ENCODE measurements at places on chromosomes 12 and 14.

DNA sequence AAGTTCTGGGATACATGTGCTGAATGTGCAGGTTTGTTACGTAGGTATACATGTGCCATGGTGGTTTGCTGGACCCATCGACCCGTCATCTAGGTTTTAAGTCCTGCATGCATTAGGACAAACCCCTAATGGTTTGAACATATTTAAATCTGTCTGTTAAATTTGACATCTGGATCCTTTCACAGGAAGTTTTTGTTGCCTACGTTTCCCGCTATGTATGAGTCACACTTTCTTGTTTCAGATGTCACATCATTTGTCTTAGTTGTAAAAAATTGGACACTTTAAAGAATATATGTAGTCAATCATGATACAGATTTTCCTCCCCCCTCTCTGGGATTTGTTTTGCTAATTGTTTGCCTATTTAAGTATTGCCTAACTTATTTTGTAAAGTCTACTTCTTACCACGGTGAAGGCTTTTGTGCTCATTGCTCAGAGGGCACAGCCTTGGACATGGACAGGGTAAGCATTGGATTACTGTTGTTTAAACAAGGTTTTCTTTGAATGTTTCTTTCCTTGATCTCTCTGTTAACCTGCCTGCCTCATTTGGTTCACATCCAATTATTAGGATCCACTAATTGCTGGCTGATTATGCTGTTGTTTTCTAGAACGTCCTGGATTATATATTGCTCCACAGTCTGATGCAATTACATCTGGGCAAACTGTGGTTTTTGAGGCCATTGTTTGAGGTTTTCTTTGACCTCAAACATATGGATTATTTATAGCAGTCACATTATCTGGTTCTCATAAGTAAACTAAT is 1441.4 kb downstream of the AACS start:
- DNase-seq, result no peak

DNA sequence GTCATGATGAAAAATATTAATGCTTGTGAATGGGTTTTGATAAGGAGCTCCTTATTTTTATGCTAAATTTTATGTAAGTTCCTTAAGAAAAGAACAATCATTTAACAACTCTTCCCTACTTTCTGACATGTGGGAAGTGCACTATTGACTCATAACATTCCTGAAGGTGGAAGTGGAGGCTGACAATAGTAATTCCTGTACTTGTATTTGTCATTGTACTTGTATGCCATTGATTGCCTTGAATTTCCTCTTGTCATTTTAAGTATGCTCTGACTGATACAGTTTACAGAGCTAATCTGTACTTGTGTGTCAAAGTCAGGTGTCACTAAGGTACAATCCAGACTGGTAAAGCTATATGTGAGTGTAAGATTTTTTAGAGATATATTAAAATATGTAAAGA is 440.0 kb downstream of the SLC16A7 start:
- DNase-seq, result no peak

- no peak for DNase-seq
Measured at GRCh38 chr14:23187925-23188324, 4.5 kb upstream of the SLC7A8 start.

- DNase-seq, result no peak
Measured at GRCh38 chr12:108255252-108255602, 83.9 kb downstream of the CMKLR1 start.

DNA sequence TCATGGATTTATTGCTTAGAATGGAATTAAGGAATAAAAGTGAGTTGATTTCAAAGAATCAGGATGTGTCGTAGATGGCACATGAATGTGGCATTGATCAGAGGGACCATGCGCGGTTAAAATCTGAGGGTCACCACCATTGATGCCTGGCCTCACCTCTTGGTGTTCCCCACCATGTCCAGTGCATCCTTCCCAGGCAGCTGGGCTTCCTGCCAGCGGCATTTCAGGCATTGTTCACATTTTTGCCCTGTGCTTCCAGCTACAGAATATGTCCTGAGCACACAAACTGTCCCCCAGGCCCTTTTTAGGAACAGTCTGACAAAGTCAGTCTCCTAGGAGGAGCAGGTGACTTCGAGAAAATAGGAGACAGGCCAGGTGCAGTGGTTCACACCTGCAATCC is 42.0 kb upstream of the TSPAN9 start:
- DNase-seq, result no peak

DNA sequence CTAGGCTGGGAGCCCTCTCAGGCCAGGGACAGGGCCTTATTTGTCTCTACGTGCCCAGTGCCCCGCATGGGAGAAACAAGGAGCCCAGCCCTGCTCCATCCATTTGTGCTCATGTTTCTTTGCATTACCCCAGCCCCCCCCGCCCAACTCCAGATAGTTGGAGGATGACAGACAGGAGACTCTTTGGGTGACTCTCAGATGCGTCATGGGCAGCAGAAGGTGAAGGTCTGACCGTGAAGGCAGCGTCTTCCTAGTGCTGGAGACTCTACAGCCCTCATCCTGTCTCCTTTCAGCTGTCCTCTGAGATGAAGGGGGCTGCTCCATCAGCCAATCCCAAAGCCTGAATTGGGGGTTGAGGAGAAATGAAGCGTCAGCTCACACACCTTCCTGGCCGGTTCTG is 283 bp upstream of the PSMB11 start:
- DNase-seq, result no peak

DNA sequence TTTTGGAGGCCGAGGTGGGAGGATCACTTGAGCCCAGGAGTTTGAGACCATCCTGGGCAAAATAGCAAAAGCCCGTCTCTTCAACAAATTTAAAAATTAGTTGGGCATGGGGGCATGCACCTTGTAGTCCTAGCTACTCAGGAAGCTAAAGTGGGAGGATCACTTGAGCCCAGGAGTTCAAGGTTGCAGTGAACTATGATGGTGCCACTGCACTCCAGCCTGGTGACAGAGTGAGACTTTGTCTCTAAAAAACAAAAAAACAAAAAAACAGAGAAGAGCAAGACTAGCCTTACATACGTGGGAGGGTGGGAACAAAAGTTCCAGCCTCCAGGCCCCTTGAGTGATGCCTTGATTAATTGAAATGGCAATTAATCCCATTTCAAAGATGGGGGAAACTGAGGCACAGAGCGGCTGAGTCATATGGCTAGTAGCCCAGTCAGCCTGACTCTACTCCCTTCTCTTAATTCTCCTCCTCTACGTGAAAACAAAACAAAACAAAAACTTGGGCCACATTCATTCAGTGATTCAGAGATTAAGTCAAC is 3.3 kb upstream of the FAM222A start:
- no peak for DNase-seq

DNA sequence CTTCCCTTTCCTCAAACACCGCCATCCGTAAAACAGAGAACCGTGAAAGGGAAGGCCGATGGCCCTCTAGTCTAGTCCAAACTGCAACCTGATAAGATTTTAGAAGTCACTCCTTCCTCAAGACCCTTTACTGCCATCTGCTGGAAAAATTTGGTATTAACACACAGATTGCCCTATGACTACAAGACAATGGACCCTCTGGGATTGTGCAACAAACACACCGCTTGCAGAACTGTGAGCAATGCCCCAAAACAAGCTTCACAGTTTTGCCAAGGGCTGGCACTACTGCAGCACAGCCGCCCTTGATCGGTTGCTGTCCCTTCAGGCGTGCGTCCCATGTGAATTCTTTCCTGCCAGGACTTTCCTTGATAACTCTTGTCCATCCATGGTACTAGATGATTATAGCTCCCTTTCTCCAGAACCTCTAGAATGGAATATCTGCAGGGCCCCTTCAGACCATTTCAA is 23.1 kb downstream of the LLPH start:
- peak; percentile 84 for DNase-seq

GRCh38 chr14:60324837-60325236 is 75.8 kb downstream of the PPM1A start:
- DNase-seq, result no peak

- DNase-seq, result no peak
Measured at GRCh38 chr12:84810611-84811010, 102.0 kb downstream of the SLC6A15 start.

GRCh38 chr14:53551862-53552261 is 398.7 kb upstream of the DDHD1 start:
- no peak for DNase-seq

- peak; percentile 64 for DNase-seq
Measured at GRCh38 chr12:54384591-54385041, at the start of gene ZNF385A. ZNF385A (minus strand) TSS chr12:54384733; CDS start chr12:54384514, 219 bp downstream.

GRCh38 chr12:80222261-80222660 is 122.9 kb downstream of the OTOGL start:
- DNase-seq, result no peak

DNA sequence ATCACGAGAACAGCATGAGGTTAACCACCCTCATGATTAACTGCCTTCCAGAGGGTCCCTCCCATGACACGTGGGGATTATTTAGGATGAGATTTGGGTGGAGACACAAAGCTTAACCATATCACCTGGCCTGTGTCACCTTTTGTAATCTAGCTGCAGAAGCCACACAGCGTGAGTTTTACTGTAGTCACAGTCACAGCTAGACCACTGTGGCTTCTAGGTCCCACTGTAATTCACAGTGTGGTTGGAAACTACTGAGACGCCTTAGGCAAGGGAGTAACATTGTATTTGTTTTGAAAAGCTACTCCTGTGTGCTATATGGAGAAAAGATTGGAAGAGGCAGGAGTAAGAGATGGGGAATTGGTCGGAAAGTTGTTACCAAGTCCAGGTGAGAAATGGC is 46.3 kb upstream of the ASPG start:
- DNase-seq, result no peak

GRCh38 chr14:67970923-67971322 is 151.3 kb downstream of the RAD51B start:
- no peak for DNase-seq

DNA sequence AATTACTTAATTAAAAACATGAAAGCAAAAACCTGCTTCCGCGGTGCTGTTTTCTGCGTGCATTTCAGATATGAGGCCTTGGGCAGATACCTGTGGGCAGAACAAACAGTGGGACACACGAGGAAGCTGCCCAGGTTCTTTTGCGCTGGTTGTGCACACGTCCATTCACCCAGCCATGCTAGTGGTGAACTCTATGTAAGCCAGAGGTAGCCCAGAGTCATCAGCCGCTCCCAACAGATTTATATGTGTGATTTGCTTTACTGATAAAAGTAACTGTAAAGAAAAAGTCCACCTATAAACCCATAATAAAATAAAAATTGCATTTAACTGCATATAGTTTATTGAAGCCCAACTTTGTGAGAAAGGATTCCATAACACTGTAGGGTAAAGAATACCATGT is 47.1 kb upstream of the TMEM260 start:
- no peak for DNase-seq

- DNase-seq, result no peak
Measured at GRCh38 chr12:114163771-114164170, 197.6 kb upstream of the RBM19 start.

GRCh38 chr14:21352587-21352986 is 31.2 kb downstream of the SUPT16H start:
- DNase-seq, result no peak

GRCh38 chr12:125685915-125686314 is 620.7 kb downstream of the AACS start:
- DNase-seq, result no peak

DNA sequence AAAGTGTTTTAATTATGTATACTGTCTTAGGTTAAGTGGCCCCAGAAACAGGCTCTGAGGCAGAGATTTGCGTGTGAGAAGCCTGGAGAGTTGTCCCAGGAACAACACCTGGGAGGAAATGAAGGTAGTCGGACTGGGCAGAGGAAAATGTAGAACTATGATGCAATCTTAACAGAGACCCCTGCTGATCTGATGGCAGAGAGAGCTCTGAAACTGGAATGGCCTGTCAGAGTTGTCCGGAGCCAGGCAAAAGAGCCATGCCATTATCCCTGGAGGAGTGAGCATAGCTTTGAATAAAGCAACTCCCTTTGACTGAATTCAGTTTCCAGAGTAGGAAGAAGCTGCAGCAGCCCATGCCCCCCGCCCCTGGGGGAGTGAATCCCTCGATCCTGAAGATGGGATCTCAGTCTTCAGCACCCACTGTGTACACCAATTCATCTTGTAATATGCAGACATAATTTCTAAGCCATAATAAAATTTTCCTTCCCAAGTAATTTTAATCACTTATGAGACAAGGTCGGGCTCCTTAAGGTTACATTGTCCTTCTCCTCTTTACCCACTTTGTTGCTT is 264.8 kb downstream of the PDZRN4 start:
- DNase-seq, result no peak

GRCh38 chr12:123634142-123634561 is 523 bp downstream of the GTF2H3 start:
- no peak for DNase-seq

GRCh38 chr12:1914114-1914911 is 4.1 kb downstream of the CACNA2D4 start:
- DNase-seq, result peak; percentile 19

DNA sequence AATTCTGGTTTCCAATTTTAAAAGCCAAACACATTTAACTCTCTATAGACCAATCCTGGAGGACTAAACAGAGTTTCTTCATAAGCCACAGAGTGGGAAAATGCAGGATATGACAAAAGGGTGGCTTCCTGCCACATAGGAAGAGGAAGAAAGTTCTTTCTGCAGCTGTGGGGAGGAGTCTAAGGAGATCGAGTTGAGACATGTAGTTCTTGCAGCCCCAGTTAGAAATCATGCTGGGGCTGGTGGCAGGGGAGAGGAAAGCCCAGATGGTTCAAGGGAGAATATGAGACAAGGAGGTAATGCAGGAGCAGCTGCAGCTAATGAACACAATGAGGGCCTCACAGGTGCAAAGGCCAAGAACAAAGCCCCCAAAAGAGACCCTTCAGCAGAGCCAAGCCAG is 85.0 kb upstream of the ARID2 start:
- DNase-seq, result no peak

GRCh38 chr14:28294834-28295440 is 471.6 kb upstream of the FOXG1 start:
- DNase-seq, result no peak

- no peak for DNase-seq
Measured at GRCh38 chr12:14557966-14558365, 9.7 kb downstream of the PLBD1 start.

GRCh38 chr14:37140176-37140575 is 32.2 kb downstream of the SLC25A21 start:
- no peak for DNase-seq

DNA sequence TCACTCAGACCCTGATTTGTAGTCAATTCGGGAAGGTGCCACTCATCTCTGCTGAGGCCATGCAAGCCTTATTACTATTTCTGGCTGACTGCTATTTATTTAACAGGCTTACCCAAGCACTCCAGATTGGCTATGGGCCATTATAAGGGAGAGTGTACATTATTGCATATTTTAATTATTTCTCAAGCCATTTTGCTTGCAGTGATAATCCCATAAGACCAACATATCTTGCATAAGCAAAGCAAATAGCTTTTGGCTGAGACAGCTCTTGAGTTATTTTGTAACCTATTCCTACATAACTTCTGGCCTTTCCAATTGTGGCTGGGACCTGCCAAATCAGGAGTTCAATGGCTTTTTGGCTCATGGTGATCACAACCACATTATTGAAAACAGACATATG is 509.6 kb upstream of the USP15 start:
- DNase-seq, result no peak

GRCh38 chr14:100294963-100295330 is 11.3 kb downstream of the SLC25A29 start:
- DNase-seq, result no peak

- DNase-seq, result no peak
Measured at GRCh38 chr14:83975435-83975834, 1554.5 kb upstream of the FLRT2 start.

All from CD4-positive, alpha-beta T cell (primary cell).